Ureter (tissue), 1 donor: ENCODE measurements at places on chromosomes 5 and 9. TPM values are rescaled to one million over a fixed set of nuclear protein-coding genes. Genes with fewer than 3 reads are reported as not detected.

Gene ACTL7A
- not detected for total RNA-seq

Gene PCDHA1
- total RNA-seq: not detected

Gene OSMR
- 57.1 TPM for total RNA-seq

Gene CLIC3
- total RNA-seq: 3.6 TPM

Gene TMEM203
- total RNA-seq: 36.2 TPM
